ENCODE measurements at places on chromosomes 3 and 15.

DNA sequence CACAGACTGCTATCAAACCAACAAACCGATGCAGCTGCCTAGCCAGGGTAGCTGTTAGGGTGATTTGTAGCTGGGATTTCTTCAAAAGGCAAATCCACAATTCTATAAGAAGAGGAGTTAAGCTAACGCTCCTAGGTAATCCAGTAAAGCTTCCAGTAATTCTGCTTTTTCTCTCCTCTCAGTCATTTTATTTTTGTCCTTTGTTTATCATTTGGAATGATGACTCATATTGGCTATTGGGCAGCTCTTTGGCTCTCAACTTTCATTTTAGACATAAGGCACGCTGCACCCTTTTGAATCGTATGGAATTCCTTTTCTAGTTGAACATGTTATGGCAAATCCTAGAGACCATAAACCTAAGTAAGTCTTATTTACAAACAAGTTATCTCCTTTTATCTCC lies 53.2 kb upstream of the PPARG start:
- DNase-seq = no peak

DNA sequence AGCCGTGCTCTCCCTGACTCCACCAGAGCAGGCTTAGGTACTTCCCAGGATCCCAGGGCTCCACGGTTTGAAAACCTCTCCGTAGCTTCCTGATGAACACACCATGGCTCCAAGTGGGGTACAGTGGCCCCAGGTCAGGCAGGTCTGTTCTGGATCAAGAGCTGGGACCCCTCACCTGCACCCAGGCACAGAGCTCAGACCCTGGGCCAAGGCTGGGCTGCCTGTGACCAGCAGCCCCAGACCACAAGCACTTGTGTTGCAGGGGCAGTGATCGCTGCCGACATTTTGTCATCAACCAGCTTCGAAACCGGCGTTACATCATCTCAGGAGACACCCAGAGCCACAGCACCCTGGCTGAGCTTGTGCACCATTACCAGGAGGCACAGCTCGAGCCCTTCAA lies 5.3 kb downstream of the SH2D7 start:
- DNase-seq = no peak

DNA sequence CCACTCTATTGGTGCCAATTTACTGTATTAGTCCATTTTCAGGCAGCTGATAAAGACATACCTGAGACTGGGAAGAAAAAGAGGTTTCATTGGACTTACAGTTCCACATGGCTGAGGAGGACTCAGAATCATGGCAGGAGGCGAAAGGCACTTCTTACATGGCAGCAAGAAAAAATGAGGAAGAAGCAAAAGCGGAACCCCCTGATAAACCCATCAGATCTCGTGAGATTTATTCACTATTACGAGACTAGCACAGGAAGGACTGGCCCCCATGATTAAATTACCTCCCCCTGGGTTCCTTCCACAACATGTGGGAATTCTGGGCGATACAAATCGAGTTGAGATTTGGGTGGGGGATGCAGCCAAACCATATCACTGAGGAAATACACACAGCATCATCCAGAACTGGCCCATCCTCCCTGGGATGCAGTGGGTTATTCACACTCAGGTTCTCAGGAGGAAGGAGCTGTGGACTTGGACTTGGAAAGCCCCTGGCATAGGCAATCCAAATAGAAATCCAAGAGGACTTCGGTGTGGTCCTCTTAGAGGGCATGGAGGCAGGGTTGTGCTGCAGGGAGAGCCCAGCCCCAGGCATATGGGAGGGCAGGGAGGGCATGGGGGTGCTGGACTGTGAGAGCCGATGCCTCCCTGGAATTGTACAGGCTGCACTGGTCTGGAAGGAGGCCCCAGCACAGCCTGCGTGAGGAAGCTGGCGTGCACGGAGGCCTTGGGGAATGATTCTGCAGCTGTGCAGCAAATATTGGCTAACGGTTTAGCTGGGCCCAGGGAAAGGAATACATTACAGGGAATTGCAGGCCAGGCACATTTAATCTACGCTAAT lies 62.9 kb downstream of the EFCAB12 start:
- DNase-seq = no peak

- DNase-seq = no peak
Measured at GRCh38 chr3:56476771-56477170, 8.5 kb upstream of the ERC2 start.

DNA sequence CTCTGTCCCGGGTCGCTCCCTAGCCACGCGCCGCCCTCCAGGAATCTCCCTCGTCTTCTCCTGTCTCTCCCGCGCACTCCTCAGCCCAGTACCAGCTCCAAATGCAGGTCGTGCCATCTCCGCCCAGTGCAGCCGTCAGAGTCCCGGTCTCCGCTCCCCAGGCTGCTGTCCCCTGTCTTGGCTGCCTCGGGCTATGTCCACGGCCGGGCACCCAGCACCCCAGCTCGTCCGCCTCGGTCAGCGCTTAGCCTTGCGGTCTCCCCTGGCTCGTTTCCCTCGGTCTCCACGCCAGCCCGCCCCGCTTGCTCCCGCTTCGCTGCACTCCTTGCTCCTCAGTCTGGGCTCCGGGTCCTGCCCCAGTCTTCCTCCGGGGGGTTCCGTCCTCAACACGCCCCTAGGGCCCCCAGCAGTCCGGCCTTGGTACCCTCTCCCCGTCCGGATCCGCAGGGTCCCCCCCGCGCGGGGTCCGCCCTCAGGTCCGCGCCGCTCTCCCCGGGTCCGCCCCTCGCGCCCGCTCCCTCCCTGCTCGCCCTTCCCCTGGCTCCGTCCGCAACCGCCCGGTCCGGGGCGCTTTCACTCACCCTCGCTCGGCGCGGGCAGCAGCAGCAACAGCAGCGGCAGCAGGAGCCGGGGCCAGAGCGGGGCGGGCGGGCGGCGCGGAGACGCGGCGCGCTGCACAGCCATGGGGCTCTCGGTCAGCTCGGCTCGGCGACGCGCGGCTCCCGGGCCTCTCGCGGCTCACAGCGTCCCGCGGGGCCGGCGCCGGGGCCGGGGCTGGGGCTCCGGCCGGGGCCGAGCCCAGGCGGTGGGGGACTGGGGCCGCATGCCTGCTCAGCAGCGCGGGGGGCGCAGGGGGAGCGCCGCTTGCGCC lies 462 bp downstream of the IGDCC3 start:
- no peak for DNase-seq

DNA sequence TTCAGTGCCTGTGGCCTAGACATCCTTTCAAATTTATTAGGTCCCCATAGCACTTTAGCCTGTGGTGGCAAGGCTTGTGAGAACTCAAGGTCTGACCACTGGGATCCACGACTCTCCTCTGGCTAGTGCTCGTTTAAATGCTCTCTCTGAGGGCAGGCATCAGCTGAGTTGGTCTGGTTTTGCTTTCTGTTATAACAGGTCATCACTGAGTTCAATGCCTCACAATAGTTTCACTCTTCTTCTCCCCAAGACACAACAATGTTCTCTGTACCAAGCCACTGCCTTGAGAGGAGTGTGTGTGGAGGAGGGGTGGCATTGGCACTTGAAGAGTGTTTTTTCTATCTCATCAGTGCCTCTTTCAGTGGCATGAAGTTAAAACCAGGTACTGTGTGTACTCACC lies 7.6 kb downstream of the OR5K4 start:
- DNase-seq = no peak

DNA sequence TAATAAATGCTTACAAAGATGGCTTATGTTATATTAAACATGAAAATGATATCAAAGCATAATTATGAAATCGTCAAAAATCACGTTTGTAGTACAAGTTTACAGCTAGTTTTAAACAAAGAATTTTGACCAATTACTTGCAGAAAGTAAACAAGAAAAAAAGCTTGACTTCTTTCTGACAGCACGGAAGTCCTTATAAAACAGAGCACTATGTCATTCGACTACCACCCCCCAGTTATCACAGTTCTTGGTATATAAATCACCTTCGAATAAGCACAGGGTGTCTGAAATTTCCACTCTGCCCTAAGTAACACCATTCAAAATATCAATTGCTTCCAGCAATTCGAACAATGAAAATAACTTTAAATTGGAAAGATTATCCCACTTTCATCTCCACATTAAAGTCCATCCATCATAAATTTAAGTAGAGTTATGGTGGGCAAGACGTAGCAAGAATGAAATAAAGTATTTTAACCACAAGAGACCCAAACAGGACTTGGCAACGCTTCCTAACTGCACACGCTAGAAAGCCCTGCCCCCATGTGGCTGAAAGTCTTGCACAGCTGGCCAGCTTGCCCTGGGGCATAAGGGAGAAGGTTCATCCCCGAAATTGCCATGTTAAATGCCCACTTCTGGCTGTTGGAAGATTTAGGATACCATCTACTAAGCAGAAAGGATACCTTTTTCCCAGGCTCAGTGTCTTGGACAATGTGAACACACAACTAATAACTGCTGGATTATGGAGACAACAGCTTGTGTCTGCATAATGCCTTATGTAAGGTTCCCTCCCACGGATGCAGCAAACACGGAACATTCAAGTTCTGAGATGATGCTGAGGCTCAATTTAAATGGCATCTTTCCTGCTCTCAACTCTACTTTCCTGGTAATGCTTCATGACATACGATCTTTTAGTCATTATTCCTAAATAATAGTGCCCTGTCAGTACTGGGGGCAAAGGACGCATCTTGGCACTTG lies 116.4 kb upstream of the TJP1 start:
- DNase-seq = no peak

DNA sequence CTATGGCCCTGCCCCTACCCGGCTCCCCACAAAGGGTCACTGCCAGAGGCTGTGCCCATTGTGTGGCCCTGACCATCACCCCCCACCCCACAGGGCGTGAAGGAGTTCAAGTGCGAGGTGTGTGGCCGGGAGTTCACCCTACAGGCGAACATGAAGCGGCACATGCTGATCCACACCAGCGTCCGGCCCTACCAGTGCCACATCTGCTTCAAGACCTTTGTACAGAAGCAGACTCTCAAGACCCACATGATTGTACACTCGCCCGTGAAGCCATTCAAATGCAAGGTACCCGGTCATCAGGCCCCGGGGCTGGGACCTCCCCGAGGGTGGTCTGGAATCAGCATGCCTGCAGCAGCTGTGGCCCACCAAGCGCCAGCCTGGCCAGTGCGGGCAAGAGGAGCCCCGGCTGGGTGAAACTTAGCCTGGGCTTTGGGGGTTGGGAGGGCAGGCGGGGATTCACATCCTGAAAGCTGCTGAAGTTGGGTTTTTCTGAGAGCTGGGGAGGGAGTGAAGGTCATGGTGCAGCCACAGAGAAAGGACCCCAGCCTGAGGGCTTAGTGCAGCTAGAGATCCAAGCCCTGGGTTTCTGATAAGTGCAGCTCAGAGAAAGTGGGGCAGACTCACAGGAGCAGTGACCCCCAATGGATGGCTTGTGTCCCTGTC lies 29.2 kb downstream of the IDH2 start:
- DNase-seq = no peak

- DNase-seq = no peak
Measured at GRCh38 chr15:94185547-94186236, 45.7 kb upstream of the MCTP2 start.

- DNase-seq = no peak
Measured at GRCh38 chr3:37653466-37653865, 208.2 kb upstream of the CTDSPL start.

- DNase-seq = no peak
Measured at GRCh38 chr3:117252208-117252607, 542.6 kb downstream of the TUSC7 start.

DNA sequence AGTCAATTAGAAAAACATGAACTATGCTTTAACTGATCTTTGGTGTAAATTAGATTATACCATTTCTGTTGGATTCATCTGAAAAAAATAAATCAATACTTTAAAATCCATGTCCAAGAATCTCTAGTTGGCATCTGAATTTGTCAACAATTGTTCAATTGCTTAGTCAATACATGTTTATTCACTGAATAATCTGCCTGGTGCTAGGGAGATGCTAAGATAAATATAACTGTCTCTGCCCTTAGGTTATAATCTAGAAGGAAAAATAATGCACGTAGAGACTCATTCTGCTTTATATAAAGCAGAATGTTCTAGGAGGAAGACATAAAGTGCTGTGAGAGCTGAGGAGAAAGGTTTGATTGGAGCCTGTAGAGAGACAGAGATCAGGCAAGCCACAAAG lies 537.2 kb upstream of the IL12A start:
- DNase-seq = no peak

DNA sequence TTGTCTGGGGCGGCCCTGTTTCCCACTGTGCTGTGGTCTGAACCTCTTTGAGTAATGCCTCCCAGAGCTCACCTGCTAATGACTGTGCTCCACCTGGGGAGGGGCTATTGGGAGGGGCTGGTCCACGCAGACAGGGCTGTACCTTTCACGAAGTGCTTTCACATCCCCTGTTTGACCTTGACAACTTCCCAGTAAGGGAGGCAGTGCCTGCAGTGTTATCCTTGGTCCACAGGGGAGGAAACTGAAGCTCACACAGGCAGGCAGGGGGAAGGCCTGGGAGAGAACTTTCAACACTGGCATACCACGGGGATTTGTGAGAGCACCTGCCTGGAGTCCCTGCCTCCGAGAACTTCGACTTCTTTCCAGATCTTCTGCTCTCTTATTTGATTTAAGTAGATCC lies 91.2 kb downstream of the CACNA1D start:
- DNase-seq = no peak

DNA sequence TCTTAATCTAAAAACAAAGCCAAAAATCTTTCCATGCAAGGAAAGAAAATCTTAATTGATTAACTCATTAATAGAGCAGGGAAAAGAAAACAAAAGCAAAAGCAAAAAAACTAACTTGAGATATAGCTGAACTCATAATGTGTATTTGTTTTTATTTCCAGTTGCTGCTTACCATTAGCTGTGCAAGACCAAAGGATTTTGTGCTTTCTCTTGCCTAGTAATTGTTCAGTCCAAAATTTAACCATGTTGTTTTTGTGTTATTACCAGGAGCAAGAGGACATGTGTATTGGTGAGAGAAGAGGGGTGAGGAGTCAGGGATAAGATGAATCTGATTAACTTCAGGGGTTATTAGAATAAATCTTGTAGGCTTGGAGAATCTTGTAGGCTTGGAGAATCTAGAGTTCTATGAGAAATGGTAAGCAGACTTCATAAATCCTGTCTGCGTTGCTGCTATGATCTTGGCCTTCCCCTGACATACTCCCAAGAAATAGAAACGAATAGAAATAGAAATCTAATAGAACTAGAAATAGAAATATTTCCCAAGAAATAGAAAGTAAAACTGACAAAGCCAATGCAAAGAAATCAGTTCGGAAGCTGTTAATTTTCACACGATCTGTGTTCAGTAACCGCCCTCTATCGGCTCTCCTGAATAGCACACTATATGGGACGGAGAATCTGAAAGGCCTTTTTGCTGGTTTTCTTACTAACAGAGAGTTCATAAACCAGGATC lies 72.6 kb upstream of the TNFSF10 start:
- DNase-seq = peak; percentile 53

DNA sequence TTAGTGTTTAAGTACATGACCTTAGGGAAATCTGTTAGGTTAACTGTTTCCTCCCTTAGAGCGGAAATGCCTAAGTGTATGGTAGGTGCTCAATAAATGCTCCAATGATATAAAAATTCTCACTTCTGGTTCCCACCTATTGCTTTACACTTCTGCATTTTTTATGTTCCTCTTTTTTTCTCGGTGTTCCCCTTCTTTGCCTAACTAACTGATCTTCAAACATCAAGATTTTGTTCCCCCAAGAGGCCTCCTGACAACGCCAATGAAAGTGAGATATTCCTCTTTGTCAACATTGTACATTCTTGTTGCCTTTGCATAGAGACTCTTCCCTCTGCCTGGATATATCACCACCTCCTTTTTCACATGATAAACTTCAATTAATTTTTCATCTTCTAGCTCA lies 17.4 kb downstream of the SLC35A5 start:
- DNase-seq = no peak

GRCh38 chr3:135801018-135801417 lies 164.5 kb upstream of the PPP2R3A start:
- DNase-seq = no peak

All from activated CD8-positive, alpha-beta T cell treated with anti-CD3 and anti-CD28 coated beads for 36 hours (primary cell).